ENCODE measurements at places on chromosomes 7 and 10. TPM values are rescaled to one million over a fixed set of nuclear protein-coding genes. Genes with fewer than 3 reads are reported as not detected.

The TUBB8 gene
- not detected for total RNA-seq

The CLEC2L gene
- not detected for total RNA-seq

The PRTFDC1 gene
- 15.8 TPM for total RNA-seq

DNA sequence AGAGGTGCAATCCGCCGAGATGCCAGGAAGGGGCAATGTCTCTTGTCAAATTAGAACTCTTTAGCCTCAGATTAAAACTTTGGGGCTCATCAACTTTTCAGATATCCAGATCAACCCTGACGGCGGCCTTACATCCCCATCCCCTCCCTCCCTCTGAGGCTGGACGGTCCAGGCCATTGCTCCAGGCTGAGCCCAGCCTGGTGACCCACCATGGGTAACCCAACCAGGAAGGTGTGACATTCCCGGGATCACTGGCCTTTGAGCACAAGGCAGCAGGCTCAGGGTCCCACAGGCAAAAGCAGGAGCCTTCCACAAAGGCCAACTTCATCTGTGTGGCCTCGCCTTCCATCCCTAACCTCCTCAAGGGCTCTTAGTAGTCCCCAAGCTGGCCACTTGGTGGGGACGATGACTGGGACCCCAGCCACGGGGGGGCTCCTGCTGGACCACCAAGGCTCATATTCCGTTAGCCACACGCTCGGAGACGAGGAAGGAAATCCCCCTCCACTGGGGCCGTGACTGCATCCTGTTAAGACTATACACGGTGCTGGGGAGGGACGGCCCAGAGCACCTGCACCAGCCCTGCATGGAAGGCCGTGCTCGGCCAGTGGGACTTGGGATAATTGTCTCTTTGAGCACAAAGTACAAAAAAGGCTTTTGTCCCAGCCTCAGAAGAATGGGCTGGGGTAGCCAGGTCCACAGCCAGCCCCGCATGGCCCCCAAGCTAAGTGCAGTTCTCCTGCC lies 62.8 kb downstream of the ZRANB1 start:
- no peak for DNase-seq

GRCh38 chr7:84042110-84042539 lies 152.5 kb downstream of the SEMA3A start:
- DNase-seq, result peak; percentile 69

GRCh38 chr7:80186721-80187120 lies 52.1 kb downstream of the GNAI1 start:
- DNase-seq, result no peak

DNA sequence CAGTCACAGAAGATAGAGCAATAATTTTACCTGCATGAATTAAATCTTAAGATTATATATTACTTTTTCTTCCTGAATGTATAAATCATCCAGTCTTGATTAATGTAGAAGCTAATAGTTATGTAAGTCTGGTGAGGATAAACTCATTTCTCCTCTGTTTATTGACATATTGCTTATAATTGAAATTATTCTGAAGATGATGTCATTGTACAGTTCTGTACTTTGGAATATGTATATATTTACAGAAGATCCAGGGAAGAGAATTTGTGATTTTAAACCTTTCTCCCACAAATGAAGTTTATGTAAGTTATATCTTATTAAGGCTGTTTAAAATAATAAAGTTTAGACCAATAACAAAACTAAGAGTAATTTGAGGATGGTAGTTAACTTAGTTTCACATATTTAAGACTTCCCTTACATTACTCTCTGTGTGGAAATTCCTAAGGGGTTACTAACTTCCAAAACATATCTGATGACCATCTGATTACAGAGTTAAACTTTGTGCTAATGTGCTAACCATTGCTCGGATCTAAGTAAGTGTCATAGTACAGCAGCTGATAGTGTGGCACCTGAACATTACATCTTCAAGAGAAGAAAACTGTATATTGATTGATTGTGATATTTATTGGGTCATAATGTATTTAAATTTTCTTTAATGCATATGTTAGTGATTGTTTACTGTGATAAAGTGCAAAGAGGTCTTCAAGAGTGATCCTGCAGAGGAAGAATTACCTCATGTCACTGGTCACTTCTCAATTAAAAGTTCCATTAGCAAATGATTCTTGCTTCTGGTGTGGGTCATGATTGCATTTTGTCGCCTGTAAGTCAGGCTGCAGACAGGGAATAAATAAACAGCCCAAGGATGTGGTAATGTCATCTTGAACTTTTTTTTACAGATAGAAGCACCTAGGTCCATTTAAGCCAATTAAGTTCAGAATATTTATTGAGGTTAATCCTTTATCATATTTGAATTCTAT lies 96.9 kb downstream of the UBE3C start:
- DNase-seq, result peak; percentile 8

- DNase-seq, result peak; percentile 44
Observed at GRCh38 chr7:24826662-24827020, 69.4 kb upstream of the GSDME start.

DNA sequence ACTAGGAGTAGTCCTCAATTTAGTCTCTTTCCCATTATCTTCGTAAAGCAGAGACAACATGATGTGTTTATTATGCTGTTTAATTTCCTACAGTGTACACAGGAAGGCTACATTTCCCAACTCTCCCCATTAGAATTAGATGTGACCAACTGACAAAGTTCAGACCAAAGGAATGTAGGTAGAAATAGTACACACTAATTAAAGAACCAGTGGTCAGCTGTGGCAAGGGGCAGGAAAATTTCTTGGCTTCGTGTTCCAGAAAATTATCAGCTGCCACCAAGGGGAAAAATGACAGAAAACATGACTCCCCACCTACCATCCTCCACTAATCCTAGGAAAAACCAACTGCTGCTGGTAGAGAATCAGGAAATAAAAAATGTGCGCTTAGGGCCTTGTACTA lies 125.6 kb downstream of the PPP1R3A start:
- no peak for DNase-seq
